B cell (primary cell): ENCODE measurements at places on chromosomes 6 and 20. TPM values are rescaled to one million over a fixed set of nuclear protein-coding genes. Genes with fewer than 3 reads are reported as not detected.

DNA sequence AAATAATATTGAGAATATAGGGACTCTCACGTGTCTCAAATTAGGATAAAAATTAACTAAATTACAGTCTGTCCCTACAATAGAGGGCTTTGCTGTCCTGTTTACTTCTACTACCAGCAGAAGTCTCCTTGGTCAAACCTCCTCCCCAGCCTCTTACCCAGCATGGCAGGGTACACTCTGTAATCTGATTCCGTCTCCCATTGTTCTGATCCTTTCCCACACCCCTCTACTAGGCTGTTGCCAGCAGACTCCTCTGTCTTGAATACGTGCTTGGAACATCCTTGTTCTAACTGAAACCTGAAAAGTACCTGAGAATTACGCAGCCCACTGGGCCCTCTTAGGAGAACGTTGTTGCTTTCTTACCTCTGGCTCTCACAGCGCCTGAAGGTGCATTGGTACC is 112.2 kb upstream of the PREP start:
- DNase-seq, result no peak

The EYA2 gene
- total RNA-seq, result 1.1 and 1.8 TPM in 2 replicates

GRCh38 chr6:46453216-46453615 is 38.0 kb downstream of the RCAN2 start:
- no peak for DNase-seq

The TBX18 gene
- not detected in 2 replicates for total RNA-seq

The PTCHD4 gene
- not detected in 2 replicates for total RNA-seq

DNA sequence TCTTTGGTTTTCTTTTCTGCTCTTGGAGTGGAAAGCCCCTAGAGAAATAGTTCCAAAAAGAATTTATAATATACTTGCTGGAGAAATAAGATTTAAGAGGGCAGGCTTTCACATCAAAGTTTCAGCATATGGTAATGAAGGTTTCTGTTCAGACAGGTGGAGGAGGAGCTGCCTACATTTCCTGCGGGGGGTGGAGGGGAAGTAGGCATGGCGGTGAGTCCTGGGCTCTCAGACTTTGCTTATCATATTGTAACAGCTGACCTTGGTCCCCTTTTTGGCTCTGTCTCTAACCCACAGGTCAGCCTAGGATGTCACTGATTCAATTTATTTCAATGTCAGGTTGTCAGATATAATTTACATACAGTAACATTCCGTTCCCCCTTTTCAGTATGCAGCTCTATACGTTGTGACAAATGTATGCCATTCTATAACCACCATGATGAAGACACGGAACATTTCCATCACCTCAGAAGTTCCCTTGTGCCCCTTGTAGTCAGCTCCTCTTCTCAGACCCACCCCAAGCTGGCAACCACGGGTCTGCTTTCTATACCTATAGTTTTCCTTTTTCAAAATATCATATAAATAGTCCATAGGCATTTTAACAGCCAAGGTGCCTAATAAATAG is 77.6 kb upstream of the GGTLC1 start:
- DNase-seq, result no peak

DNA sequence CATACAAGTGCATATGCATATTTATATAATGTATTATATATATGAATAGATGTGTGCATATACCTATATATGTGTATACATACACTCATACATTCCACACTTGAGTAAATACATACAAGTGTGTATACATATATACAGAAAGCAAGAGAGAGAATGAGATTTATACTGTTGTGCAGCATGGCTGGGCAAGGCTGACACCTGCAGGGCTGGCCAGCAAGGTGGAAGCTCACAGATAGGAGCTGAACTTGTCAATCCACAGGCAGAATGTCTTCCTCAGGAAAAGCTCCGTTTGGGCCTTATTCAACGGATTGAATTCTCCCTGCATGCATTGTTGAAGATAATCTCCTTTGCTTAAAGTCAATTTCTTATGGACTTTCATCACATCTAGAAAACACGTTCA is 256.7 kb downstream of the ZNF217 start:
- no peak for DNase-seq

DNA sequence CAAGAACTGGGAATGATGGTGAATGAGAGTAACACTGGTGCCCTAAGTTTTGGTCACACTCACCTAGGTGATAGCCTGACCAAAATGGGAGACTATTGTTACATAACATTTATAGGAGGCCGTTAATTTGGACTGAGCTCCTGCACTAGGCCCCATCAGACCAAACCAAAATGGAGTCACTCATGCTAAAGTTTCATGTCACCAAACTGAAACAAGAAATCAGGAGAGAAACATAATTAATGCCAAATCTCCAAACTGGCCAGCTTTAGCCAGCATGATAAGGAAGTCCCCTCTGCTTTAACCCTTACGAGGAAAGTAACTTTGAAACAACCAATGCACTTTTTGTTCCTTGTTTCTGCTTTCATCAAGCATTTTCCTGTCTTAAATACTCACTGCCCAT is 110.9 kb upstream of the SLC22A16 start:
- DNase-seq, result no peak

DNA sequence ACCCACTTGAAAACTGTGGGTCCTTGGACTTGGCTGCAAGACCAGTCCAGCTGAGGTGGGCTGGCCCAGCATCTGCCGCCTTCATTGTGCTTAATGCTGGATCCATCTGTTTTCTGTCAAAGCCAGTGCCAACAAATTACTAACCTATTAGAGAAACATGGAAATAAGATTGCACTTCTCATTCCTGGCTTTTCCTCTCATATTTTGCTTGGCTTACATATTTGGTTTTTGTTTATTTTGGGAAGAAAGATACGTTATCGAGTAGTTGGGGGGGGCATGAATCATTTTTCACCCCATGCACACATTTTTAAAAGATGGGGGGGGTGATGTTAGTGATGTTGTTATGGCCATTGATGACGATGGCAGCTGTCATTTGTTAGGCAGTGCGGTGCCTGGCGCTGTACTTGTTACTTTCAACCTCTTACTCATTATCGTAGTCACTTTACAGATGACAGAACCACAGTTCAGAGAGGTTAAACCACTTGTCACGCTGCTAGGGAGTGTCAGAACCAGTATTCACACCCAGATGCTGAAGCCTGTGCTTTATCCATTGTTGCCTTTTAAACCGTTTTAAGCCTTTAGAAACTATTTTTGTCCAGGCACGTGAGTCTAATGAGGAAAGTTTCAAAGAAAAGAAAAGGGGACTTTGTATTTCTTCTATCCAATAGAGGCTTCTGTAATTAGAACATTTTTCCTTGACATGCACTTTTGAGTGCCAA is 180.0 kb downstream of the TMEM242 start:
- DNase-seq, result no peak

- no peak for DNase-seq
Measured at GRCh38 chr20:15638816-15639215, 934.4 kb downstream of the KIF16B start.

DNA sequence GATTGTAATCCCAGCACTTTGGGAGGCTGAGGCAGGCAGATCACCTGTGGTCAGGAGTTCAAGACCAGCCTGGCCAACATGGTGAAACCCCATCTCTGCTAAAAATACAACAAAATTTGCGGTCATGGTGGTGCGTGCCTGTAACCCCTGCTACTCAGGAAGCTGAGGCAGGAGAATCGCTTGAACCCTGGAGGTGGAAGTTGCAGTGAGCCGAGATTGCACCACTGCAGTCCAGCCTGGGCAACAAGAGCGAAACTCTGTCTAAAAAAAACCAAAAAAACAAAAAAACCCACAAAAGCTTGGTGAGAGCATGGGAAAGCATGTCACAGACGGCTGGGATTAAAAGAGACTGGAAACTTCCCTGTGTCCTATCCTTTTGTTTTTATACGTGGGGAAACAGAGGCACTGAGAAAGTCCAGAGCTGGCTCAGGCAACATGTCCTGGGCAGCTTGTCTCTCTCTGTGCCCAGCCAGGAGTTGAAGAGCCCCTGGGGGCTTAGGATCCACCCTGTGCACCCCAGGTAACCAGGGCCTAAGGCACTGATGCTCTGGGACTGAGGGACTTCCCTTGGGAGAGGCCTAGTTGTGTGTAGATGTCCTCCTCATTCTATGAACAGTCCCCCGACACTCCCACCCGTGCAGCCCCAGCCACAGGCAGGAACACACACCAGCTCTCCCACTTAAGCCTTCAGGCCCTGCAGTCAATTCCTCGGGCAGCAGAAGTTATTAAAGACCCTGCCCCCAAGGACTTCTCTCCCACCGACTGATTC is 16.0 kb downstream of the CD40 start:
- DNase-seq, result no peak

The GJA10 gene
- total RNA-seq, result not detected in 2 replicates

- no peak for DNase-seq
Measured at GRCh38 chr6:148629592-148630465, 117.0 kb upstream of the UST start.

DNA sequence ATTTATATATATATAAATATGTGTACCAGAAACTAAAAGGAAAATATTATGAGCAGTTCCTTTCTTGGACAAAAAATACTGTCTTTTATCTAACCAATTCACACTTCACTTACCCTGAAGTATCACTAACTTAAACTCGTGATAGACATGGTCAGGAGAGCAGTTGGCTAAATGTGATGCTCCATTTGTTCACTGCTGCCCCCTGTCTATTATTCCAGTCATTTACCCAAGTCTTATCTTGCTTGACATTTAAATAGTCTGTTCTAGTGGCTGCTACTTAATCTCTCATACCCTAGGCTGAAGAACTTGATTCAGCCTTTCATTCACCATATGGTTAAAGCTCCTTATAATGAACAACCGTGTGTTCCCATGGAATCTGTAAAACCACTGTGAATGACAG is 789.6 kb upstream of the EYS start:
- DNase-seq, result no peak

GRCh38 chr20:1823450-1823844 is 71.8 kb upstream of the SIRPA start:
- no peak for DNase-seq

The KCNK16 gene
- not detected in 2 replicates for total RNA-seq

The MYO6 gene
- total RNA-seq, result 0.39 and 0.59 TPM in 2 replicates

- DNase-seq, result no peak
Measured at GRCh38 chr20:1718604-1719384, 61.2 kb upstream of the SIRPG start.

GRCh38 chr6:166476634-166477215 is 94.0 kb upstream of the MPC1 start:
- no peak for DNase-seq
